ENCODE measurements at places on chromosomes 16 and 17.
A peak's percentile ranks its signal among the peaks of the same experiment; 100 is the strongest.

DNA sequence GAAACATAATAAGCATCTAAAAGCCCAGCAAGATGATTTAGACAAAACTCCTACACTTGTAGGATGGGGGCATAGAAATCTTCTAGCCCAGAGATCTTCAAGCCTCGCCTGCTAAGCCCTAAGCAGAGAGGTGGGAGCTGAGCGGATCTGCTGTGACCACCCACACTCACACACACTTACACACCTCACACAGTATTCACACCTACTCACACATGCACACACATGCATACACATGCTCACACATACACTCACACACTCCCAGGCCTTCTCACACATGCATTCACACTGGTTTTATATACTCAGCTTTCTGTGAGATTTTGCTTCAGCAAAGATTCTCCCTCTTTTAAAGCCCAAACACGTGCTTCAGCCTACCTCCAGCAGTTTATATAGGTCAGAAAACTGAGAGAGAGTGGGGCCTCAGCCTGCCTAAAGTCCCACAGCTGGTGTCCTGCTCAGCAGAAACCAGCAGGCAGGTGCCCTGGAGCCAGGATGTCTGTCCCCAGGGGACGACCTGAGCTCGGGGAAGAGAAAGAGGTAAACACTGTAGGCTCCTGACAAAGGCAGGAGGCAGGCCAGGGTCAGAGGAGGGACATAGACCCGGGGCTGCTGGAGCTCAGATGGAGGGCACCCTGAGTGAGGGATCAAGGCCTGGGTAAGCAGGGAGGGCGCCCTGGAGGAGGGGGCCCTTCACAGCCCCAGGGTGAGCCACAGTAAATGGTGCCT, 12.0 kb upstream of the KRT19 start:
- DNase-seq: no peak

GRCh38 chr16:14110728-14111251, 39.7 kb downstream of the MRTFB start:
- DNase-seq: no peak

DNA sequence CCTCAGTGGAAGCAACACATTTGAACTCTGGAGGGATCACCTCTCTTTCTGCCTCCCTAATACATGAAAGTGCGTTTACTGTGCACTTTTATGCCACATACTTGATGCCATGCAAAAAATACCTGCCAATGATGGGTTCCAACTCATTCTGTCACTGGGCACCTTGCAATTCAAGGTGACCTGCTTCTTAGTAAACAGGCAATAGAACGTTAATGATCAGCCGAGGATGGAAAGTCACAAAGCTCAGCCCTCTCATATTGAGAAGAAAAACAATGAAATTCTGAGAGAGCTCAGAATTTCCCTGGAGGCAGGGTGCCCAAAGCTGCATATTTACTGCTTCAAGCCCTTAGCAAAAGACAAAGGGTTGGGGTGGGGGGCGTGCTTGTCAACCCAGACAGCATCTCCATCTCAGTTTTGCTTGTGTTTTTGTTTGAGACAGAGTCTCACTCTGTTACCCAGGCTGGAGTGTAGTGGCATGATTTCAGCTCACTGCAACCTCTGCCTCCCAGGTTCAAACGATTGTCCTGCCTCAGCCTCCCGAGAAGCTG, 23.2 kb downstream of the LITAF start:
- DNase-seq: no peak

DNA sequence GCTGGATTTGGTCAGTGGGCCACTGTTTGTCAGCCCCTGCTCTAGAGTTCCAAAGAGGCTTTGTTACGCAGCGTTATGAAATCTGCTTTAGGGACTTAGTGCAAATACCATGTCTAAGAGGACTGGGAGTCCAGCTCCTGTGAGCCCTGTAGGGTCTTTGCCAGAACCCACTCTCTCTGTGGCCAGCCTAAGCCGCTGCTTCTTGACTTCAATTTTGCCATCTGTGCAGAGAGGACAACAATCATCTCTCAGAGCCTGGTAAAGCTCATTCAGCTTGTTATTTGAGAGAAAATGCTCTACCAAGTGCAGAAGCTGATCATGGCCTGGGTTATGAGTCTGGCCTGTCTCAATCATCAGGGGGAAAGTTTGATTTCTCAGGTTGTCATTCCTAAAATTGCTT, 17.9 kb downstream of the CA10 start:
- no peak for DNase-seq

DNA sequence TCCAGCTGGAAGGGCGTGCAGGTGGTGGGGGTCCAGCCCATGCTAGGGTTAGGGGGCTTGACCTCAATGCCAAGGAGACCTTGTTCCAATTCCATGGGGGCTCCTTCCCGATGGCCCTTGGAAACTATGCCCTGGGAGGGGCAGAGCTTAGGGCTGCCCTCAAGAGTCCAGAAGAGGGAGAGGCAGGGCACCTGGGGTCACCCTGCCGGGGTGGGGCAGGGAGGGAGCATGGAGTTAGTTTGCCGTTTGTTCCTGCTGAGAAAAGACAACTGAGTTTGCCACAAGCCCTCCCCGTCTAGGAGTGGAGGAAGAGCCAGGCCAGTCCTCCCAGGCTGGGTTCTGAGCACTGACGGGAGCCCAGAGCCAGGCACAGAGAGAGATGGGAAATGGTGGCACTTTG, 21.4 kb downstream of the MMP15 start:
- DNase-seq: no peak

DNA sequence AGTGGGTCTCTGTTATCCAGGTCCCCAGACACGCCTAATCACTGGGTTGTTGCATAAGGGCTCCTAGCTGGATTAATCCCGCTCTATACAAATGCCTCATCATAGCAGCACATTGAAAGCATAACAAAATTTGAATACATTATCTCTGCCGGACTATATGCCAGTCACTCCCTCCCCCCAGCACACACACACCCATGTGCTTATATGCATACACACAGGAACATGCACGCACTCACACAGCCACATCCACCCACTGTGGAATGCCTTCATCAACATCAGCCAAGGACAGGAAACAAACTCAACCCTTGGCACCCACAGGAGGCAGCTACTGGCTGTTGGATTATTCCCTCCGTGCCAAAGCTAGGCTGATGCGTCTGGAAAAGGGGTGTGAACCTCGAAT, 3.5 kb upstream of the CDH13 start:
- DNase-seq: no peak

- no peak for DNase-seq
Observed at GRCh38 chr17:78044280-78044835, 84.2 kb downstream of the TMC6 start.

DNA sequence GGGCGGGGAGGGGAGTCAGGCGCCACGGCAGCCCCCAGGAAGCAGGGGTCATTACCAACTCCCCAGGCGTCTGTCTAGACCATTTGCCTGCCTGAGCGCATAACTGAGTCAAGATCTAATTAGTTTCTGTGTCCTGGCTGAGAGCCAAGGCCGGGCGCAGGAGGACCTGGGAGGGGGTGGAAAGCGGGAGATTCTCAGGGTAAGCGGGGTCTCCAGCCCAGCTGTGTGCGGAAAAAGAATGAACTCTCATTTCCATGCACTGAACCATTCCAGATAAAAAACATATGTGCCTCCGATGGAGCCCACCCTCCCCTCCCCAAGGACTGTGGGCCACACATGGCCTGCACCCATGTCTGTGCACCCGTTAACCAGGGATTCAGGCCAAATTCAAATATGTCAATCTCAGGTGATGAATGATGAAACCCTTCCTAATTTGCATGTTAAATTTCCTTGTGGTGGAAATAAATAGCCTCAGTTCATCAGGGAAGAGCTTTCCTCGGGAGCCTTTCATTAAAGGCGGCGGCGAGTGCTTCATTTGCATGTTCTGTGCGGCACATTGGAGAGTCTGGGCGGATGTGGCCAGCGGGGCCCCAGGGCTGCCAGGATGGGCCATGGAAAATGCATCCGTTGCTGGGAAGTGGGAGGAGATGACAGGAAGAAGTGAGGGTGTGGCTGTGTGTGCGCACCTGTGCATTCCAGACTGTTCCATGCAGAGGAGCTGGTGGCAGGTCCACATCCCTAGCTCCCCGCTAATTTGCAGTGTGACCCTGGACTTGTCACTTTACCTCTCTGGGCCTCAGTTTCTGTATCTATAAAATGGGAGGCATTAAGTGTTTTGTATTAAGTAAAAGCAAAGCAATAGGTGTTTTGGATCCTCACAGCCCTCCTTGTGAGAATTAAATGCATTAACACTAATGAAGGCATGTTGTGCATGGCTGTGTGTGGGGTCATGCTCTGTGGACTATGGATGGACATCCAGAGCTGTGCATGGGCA, 151.1 kb downstream of the SDK2 start:
- DNase-seq: no peak

GRCh38 chr17:35695613-35696012, 35.8 kb upstream of the RASL10B start:
- DNase-seq: no peak

DNA sequence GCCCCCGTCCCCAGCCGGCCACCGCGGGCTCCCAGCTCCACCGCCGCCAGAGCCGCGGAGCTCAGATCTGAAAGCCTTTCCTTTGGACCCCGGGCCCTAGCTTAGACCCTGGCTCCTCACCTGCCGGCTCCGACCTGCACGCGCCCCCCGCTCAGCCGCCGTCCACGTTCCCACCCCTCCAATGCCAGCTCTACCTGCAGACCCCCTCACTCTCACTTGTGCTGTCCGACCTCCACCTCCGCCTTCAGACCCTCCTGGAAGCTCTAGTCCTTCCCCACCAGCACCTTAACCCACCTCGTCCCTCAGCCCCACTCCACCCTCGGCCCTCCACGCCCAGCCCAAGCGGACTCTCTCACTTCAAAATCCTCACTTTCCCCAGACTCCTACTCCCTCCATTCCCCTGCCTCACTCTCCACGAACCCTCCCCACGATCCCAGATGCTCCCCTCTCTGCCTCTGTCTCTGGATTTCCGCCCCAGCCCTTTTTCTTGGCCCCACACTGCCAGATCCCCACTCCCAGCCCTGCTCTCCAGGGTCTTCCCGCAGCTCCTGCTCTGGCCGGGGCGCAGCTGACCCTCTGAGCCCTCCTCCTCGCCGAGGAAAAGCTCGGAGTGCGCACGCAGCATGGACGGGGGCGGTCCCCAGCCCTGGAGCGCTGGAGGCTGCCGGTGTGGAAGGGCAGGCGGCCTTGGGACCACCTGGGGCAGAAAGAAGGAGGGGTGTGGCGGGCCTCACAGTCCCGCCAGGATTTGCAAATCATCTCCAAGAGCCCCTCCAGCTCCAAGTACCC, at the start of gene TMEM114:
Gene TMEM114 (minus strand): TSS at position 612 of the 789 bp plus-strand sequence. CDS start 673 bp downstream, outside the sequence.
- no peak for DNase-seq

DNA sequence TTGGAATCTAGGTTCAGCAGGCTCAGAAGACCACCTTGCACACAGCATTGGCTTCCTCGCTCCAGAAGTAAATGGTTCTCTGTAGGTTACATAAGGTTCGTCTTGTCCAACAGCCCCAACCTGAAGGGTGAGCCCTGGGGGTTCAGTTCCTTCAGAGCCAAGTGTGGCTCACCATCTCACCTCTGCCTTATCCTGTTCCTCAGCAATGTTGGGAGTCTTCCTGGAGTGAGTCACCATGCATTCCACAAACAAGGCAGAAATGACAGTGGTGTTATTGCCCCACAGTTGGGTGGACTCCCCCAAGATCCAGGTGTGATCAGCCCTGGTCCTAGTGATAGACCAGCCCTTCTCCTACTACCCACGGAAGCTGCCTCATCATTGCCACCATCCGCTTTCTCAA, 26.8 kb upstream of the SMPD3 start:
- no peak for DNase-seq

- no peak for DNase-seq
Observed at GRCh38 chr16:66510298-66510697, 39.6 kb downstream of the TK2 start.

- no peak for DNase-seq
Observed at GRCh38 chr17:33696102-33696501, 403.0 kb upstream of the ASIC2 start.

- DNase-seq: peak; percentile 79
Observed at GRCh38 chr16:72247821-72248253, 75.9 kb upstream of the PMFBP1 start.

DNA sequence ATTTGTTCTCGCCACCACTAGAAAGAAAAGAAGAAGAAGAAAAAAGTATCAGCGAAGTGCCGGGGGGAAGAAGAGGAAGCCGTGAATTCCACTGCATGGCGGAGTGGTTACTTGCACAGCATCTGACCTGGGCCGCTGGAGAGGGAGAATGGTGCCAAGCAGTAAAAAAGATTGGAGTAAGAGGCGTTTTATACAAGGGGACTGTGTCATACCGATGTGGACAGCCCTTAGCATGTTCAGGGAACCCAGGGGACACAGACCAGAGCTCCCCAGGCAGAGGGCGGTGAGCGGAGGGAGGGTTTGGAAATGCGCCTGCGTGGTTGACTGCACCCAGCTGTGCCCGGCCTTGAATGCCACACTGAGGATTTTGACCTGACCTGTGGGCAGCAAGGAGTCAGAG, 52.8 kb downstream of the PLXDC1 start:
- no peak for DNase-seq

DNA sequence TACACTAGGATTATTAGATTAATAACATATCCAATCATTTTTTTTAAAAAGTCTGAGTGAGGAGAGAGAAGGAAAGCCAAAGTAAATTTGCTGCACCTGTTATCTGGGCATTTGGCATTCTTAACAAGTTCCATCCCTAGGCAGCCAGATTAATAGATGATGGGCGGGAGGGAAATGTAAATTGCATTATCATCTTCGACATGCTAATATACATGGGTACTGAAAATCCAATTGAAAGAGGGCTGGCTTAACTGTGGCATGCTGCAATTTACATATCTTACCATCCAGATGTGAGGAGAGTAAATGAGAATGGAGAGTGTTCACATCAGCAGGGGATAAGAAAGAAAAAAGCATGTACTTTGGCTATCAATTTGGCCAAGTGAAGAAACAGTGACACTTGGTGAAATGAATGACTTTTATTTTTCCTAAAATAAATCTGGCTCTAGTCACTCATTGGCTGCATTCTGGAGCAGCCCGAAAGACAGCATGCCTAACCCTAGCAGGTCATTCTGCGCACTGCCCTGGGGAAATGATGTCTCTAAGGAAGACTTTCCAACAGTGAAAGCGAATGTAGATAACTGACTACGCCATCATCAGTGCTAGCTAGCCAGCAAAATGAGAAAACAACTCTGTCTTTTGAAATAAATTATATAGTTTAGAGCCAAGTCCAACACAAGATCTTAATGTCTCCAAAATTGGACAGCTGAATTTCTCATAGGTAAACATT, 57.9 kb downstream of the HYDIN start:
- no peak for DNase-seq

- no peak for DNase-seq
Observed at GRCh38 chr17:8927395-8927794, 38.1 kb downstream of the PIK3R5 start.

- no peak for DNase-seq
Observed at GRCh38 chr16:11440657-11441012, 95.4 kb downstream of the RMI2 start.

DNA sequence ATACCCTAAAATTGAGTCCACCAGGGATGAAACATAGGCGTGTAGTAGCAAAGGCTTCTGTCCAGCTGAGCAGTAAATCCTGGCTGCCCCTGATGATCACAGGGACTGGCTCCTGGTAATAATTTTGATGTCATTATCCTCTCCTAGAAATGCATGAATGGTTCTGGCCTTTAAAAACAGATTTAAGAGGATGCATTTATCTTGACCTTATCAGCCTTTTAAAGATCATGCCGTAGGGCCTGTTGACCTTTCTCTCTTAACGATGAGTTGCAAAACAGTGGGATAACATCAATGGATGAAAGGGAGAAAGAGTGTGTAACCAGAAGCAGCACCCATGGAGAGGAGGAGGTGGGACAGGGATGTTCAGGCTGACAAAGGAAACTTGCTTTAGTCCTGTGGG, 128.5 kb downstream of the CA10 start:
- no peak for DNase-seq
